ENCODE measurements at places on chromosomes 16 and 17.

DNA sequence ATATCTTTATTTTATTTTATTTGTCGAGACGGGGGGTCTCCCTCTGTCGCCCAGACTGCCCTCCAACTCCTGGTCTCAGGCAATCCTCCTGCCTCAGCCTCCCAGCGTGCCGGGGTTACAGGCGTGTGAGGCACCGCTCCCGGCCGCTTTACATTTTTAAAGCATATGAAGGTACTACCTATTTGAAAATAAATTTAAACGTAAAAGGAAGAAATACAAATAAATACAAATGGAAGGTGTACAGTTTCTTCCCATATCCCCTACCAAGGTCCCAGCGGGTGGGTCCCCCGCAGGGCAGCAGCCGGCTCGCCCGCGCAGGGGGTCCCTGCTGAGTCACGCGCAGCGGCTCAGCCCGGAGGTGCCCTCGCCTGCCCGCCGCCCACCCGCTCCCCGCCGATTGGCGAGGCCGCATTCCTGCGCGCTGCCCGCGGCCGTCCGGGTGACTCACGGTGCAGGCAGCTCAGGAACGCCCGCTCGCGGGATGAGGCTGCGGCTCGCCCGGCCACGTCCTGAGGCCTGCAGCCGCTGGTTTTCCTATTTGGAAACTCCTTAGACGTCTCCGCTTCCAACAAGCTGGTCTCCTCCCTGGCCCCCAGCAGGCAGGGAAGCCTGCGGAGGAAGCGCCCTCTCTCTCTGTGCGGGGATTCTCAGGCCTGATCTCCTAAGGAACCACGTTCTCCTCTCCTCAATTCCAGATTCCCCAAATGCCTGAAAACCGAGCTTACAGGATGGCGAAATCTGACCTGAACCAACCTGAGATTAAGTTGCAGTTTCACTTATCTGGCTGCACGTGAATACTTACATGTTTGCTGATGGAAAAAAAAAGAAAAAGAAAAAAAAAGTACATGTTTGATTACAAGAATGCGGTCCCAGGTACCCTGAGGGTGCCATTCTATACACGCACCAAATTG lies 54.8 kb upstream of the MAP3K14 start:
- peaks cover 31% of the 10 kb centered on the region for H3K27me3 ChIP-seq
- H3K36me3 ChIP-seq = peaks cover 2% of the 10 kb centered on the region
- no peak overlapping the region for H3K27ac ChIP-seq
- peak overlapping the region; percentile 78 for H3K4me3 ChIP-seq
- no peak for DNase-seq

DNA sequence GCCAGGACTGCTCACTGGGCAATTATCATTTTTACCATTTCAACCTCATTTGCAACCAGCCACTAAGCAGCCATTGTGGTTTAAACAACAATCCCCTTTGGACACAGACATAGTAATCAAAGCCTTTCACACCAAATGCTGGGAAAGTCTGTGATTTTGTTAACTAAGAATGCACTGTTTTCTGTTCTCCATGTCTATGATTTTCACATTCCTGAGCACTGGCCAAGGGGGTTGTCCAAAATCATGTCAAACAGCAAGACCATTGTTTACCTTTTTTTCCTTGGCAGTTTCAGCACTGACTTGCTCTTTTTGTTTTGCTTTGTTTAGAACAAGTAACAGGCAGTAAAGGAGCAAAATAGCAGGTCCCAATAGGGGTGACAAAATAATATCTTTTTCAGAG lies 106.3 kb upstream of the SIAH1 start:
- no peak for DNase-seq
- no peak overlapping the region for H3K27ac ChIP-seq
- no peaks in the 10 kb centered on the region for H3K4me1 ChIP-seq

DNA sequence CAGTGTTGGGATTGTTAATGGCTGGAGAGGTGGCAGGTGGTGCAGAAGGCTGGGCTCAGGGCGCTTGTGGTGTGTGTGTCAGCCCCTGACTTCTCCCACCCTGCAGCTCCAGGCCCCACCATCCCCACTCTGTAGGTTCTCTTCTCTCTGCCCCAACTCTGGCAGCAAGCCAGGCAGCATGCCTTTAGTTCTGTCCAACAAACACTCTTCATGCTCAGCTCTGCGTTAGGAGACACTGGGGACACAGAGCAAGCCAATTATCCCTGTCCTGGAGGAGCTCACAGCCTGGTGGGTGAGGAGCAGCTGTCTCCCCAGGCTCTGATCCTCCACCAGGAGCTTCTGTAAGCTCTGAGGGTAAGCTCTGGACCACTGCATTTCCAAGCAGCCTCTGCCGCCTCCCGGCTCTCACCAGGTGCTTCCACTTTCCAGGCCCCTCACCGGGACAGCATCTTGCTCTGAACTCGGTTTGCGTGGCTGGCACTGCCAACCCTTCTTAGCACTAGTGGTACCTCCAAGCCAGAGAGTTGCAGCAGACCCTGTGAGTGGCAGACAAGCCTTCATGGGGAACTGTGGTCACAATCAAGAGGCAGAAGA lies 34.3 kb upstream of the WSCD1 start:
- H3K27ac ChIP-seq = no peak overlapping the region
- no peak overlapping the region for H3K4me3 ChIP-seq
- peaks cover 4% of the 10 kb centered on the region for H3K36me3 ChIP-seq
- peaks cover 51% of the 10 kb centered on the region for H3K27me3 ChIP-seq
- H3K4me1 ChIP-seq = no peaks in the 10 kb centered on the region

GRCh38 chr17:62566996-62567578 lies 60.4 kb upstream of the MRC2 start:
- H3K36me3 ChIP-seq = peaks cover 4% of the 10 kb centered on the region
- no peak for DNase-seq
- H3K4me1 ChIP-seq = peaks cover 12% of the 10 kb centered on the region
- H3K27ac ChIP-seq = peak overlapping the region; percentile 67

Measured in T-helper 17 cell (primary cell).